ENCODE measurements at places on chromosomes 5 and 9.

DNA sequence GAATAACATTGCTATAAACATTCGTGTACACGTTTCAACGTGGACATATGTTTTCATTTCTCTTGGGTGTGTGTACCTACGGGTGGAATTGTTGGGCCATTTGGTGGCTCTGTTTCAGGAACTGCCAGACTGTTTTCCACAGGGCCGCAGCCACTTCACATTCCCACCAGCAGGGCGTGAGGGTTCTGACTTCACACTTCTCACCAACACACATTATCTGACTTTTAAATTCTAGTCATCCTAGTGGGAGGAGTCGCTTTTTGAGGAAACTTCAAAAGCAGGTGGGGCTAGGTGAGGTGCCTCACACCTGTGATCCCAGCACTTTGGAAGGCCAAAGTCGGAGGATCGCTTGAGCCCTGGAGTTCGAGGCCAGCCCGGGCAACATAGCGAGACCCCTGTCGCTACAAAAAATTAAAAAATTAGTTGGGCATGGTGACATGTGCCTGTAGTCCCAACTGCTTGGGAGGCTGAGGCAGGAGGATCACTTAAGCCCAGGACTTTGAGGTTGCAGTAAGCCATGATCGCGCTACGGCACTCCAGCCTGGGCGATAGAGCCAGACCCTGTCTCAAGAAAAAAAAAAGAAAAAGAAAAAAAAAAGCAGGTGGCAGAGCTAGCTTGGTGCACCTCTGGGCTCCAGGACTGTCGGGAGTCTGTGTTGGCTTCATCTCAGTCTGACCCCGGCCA, 28.5 kb downstream of the TSPAN17 start:
- no peak for DNase-seq

- DNase-seq = no peak
Measured at GRCh38 chr5:99275128-99275527, 346.3 kb upstream of the CHD1 start.

DNA sequence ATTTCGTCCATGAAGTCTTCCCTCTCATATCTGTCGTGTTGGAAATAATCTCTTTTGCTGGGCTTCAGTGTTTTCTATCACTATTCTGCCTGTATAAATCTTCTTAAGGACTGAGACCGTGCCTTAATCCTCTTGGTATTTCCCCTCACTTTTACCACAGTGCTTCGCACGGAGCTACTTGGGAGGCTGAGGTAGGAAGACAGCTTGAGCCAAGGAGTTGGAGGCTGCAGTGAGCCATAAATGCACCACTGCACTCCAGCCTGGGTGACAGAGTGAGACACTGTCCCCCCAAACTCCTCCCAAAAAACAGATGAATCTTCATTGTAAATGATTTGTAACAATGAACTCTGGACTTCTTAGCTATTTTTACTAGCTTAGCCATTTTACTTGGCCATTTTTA, 57.8 kb downstream of the PHAX start:
- DNase-seq = no peak

DNA sequence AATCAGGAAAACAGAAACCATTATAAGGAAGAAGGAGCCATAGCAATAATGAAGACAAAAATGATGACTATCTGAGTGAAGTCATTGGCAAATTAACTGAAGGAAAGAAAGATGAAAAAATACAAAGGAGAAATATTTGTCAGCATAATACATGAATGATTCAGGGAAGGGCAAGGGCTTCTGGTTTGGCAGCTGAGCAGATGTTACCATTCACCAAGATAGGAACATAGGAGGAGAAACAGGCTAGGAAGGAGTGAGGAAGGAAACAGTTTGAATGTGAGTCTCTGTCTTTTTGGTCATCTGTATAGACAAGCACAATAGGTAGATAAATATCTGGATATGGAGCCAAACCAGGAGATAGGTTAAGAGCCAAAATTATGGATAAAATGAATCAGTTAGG, 296.0 kb downstream of the ISL1 start:
- DNase-seq = no peak

DNA sequence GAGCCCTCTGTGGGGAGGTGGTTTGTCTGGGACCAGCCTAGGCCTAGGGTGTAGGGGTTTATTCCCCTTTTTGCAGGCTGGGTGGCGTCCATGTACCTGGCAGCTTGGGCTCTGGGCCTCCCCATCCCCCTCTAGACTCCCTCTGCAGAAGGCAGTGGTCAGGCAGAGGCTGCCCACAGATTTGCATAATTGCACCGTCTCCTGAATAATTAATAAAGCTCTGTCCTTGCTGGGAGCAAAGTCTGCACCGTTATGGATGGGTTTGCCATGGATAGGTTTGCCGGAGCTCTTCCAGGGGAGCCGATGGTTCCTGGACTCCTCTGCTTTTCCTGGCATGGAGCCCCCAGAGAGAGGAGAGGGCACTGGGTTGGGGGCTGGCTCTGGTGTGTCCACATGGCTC, 60.4 kb downstream of the DAB2IP start:
- DNase-seq = no peak

DNA sequence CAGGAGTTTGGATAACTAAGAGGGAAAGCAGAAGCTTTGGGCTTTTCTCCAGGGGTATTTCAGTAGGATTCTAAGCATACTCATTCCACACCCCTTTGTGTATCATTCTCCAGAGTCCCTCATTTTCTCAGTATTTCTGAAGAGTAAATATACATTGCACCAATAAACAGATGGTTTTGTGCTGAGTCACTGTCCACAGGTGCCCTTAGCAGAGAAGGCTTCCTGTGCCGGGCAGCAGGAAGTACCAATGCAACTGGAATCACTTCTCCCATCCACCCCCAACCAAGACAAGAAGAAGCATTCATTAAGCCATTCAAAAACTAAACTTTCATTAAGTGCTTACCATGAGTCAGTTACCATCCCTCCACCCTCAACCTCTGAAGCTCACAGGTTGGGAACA, 3.6 kb upstream of the CCNJL start:
- DNase-seq = peak; percentile 66

- no peak for DNase-seq
Measured at GRCh38 chr9:129287619-129288305, 109.7 kb upstream of the IER5L start.

DNA sequence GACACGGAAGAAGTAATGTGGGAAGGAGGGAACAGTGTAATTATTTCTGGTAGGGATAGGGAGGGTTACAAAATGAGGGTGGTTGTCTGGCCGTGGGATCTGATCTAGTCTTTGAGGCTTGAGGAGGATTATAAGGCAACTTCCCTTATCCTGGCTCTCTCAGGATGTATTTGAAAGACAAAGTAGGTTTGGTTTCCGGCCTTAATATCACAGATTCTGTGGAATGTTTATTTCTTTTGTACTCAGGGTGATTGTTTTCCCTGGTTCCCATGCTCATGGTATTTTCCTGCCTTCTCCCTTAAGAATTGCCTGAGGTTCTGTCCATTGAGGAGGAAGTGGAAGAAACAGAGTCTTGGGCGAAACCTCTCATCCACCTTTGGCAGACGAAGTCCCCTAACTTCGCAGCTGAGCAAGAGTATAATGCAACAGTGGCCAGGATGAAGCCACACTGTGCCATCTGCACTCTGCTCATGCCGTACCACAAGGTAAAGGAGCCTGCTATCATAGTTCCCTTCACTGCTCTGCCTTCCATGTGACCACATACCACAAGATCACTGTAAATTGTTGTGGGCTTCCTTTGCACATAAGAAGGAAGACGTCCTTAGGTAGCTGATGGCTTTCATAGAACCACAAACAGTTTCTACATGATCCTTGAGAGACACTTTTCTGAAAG, 253.8 kb downstream of the KDM4C start:
- DNase-seq = no peak

GRCh38 chr5:55620009-55620765, 85.4 kb upstream of the PLPP1 start:
- DNase-seq = no peak

GRCh38 chr9:94875300-94876020, 149.0 kb downstream of the AOPEP start:
- DNase-seq = no peak

DNA sequence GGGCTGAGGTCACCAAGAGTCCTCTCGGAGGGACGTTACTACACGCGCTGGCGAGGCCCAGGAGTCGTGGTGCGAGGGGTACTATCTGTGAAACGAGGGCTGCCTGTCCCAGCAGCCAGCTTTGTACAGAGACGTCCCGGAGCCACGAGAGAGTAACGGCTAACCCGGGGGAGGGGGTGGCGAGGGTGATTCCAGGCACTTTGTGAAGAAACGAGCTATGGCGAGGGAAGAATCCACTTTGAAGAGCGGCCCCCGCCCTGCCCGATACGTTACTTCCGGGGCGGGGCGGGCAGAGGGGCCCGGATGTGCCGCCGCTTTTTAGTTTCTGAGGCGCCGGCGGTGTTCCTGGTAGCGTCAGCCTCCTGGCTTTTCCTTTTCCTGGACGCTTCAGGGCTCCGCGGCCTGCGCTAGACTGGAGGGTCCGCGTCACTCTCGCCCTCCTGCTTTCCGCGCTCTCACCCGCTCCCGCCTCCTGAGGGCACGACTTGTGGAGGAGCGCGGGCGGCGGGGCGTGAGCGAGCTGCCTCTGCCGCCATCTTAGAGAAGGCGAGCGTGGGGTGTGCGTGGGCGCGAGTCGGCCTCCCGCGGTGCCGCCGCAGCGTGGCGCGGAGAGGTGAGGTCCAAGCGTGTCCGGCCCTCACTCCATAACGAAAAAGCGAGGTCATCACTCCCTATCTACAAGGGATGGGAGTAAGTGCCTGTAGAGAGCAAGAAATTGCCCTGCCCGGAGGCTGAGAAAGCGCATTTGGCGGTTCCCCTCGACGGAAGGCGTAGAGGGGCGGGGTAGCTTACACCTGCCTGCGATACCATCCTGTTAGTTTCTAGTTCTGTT, 580 bp upstream of the RFX3 start:
- peak; percentile 77 for DNase-seq

GRCh38 chr9:31089549-31090221, 1294.8 kb upstream of the ACO1 start:
- no peak for DNase-seq

DNA sequence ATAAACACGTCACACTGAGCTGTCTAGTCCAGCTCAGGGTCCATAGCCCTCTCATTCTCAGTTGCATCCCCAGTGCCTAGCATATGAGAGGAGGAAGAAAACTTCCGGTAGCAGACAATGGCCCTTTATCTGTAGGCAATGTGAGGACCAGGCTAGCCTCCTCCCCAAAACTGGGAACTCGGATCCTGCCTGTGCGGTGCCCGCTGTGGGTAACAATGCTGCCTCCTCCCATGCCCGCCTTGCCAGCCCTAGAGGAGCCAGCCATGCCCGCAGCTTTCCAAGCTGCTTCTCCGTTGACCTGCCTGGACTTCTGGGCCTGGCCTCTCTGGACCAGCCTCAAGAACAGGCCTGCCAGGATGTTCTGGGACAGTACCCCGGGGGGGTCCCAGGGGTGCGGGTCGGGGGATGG, 74.6 kb upstream of the ORM1 start:
- DNase-seq = no peak

DNA sequence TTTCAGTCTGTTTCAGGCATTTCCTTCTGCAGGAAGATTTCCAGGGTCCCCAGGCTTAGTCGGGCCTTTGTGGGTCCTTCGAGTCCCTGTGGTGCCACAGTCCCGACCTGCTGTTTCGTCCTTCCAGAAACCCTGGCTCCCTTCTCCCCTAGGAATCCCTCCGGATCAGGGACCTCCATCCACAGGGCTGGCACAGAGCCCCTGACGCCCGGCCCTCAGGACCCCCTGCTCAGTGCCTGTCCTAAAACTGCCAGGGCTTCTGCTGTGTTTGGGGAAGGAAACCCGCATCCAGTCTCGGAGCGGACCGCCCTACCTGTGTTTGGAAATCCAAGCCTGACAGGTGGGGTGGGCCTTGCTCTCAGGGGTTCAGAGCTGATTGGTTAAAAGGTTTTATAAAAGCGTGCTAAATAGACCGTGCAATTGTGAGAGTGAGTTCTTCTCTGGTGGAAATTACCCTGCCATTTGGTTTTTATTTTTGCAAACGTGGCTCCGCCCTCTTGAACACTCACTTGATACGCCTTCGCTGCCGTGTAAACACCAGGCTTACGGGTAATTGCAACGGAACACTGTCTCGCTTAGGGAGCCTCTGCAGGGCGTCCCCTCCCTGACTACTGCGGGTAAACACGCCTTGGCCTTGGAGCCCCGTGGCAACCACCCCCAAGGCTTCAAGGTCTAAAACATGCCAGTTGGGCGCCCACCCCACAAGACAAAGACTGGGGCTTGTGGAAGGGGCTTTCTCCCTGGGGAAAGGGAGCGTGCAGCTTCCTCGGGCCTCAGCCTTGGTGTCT, 121.2 kb downstream of the PHF2 start:
- DNase-seq = no peak

DNA sequence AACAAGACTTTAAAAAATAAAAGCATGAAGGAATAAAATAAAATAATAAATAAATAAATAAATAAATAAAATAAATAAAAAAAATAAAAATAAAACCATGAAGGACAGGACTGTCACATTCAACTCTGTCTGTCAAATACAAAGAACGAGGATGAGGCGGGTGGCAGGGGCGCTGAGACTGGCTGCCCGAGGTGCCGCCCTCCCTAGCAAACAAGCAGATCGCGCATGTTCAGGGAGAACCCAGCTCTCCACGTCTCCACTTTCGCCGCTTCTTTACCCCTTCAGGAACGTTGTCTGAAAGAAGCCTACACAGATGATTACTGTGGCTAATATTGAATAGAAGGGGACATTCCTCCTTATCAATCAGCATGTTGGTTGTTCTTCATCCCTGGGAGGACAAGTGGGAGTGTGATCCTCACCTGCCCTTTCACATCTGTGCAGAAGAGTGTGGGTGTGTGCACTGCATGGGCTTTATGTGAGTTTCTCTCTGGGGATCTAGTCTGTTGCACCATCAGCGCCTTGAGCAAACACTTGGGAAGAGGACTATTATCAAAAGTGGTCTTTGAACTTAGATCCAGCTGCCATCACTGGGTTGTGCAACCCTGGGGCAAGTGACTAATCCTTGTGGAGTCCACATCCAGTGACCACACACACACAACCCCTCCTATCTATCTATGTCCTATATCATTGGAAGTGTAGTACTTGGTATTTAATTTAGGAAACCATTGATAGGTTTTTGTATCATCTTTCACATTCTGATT, 399.2 kb downstream of the IRX2 start:
- DNase-seq = no peak

DNA sequence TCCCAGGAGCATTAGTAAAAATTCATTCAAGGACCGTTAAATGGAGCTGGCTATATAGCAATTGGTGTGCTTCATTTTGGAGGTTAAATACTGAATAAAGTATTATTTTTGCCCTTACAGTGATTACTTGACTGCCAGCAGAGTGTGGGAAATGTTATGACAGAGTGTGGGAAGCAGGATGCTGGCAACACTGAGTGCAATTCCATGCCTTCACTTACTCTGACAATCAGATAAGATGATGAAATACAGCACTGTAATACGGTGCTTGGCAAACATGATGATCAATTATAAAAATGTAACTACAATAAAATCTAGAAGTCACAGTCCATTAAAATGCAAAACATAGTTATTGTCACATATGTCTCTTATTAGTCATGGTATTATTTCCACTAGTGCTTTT, 651.3 kb downstream of the PTPRD start:
- DNase-seq = no peak

- no peak for DNase-seq
Measured at GRCh38 chr9:115596021-115596745, 478.2 kb upstream of the TNC start.

- no peak for DNase-seq
Measured at GRCh38 chr9:88303721-88304451, 84.4 kb upstream of the SPIN1 start.

- DNase-seq = peak; percentile 78
Measured at GRCh38 chr9:69412741-69413150, 87.7 kb downstream of the ENTREP1 start.

Data from dermis microvascular lymphatic vessel endothelial cell (primary cell).